Stimulated activated CD8-positive, alpha-beta memory T cell treated with anti-CD3 and anti-CD28 coated beads, Interleukin-7, amount 100 ng/mL, for 1 hour (primary cell): ENCODE measurements at places on chromosomes 4 and X.

DNA sequence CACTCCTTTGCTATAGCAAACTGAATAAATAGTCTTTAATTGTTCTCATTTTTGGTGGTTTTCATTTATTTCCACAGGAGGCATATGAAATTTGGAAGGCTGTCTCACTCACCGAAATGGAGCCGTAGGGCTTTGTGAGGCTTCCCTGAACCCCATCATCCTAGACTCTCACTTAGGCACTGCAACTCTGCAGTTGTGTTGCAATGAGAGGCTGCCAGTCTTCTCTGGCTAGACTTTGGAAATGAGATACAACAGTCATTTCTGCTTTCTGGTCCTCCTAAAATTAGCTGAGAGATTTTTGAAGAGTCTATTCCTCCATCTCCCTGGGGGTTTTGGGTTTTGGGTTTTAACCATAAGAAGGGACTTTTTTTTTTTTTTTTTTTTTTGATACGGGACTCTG is 146.5 kb downstream of the SH3BGRL start:
- no peak for DNase-seq

DNA sequence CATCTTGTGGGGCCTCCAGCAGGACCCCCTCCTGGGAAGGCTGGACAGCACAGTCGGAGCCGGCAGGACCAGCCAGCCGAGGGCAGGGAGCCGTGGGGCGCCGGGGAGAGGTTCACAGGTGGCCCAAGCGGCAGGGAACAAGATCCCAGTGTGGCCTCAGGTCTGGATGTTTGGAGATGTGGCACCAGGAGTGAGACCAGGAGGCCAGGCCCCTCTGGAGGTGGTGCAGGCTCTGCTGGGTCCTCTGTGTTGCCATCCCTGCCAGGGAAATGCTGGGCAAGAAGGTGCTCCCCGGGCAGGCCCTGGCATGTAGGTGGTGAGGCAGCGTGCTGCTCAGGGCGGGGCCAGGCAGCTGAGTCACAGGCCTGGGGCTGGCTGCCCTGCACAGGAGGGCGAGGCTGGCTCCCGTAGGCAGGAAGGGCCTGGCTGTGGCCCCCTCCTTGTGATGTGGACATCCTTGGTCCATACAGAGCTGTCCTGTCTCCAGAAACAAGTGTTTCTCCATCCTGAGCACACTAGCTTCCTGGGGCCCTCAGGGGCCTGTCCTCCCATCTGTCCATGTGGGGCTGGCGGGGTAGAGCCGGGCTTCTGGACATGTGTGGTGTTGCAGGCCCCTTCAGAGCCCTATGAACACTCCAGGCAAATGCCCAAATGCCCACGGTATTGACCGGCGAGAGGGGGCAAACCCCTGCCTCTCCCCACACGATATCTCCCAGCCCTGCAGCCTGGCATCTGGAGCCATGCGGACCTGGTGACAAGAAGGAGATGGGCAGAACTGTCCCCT is 4.8 kb upstream of the HGFAC start:
- no peak for DNase-seq

GRCh38 chrX:103330681-103331288 is 746 bp downstream of the TCEAL7 start:
- DNase-seq = no peak

DNA sequence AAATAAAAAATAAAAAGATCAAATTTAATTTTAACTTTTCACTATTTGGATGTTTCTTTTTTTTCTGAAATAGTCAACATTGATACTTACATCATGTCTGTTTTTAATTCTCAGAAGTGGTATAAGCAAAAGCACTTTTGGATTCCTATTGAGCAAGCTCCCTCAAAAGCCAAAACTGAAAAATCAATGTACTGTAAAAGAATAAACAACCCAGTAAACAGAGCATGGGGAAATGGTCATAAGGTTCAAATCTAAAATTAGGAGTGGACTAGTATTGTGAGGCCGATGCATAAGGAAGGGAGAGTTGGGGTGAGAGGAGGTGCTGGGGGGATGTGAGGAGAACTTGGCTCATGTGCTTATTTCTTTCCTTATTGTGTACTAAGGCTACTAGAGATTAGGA is 37.9 kb downstream of the NUDT6 start:
- DNase-seq = no peak

GRCh38 chrX:13377550-13377934 is 57.7 kb upstream of the ATXN3L start:
- DNase-seq = no peak

DNA sequence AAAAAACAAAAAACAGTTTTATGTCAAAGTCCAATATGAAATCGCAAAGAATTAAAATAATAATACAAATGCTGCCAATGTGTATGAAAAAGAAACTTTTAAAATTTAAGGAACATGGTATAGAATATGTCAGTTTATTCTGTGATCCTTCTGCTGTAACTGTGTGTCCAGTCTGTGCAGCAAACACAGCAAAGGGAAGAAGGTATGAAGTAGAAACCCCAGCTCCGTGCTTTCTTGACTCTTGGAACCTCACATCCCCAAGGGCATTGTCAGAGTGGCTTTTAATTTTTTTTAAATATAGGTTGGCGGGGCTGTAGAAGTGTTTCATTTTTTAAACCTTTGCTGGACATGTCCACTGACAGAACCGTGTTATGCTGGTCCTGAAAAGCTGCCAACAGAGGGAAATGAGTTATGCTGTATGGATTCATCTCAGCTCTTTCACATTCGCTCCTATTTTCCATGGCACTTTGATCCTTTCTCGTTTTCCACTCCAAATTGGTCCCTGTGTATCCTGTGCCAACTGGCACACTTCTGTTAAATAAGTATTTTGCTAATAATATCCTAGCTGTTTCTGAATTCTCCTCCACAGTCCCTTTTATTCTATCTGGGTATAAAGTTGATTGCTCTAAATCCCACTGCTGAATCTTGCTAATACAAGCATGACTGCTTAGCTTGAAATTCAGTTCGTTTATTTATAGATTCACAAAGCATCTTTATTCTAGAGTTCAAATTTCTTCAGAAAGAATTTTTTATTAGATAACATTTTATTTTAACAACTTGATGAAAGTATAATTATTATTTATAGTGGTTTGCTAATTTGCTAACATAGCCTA is 127.0 kb upstream of the DDIT4L start:
- no peak for DNase-seq

GRCh38 chrX:102976793-102977495 is 39.9 kb downstream of the RAB40AL start:
- no peak for DNase-seq

DNA sequence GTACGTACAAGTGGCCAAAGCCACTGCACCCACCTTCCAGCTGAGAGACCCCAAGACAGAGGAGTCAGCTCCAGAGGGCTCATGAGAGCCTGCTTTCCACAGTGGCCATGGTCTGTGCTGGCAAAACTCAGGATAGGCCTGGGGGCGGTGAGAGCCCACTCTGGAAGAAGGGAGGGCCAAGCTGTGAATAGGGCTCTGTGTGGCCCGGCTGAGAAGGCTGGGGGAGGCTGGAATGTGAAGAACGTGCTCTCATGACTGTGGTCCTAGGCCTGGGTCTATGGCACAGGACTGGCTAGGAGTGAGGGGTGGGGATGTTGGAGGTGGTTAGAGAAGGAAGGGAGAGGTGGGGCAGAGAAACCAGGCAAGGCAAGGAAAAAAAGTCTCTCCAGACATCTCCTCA is 13.3 kb downstream of the STARD8 start:
- DNase-seq = no peak

- no peak for DNase-seq
These were observed 181.5 kb downstream of the NSUN7 start for GRCh38 chr4:40931238-40931637.

GRCh38 chr4:141705747-141706377 is 69.5 kb downstream of the IL15 start:
- DNase-seq = no peak

DNA sequence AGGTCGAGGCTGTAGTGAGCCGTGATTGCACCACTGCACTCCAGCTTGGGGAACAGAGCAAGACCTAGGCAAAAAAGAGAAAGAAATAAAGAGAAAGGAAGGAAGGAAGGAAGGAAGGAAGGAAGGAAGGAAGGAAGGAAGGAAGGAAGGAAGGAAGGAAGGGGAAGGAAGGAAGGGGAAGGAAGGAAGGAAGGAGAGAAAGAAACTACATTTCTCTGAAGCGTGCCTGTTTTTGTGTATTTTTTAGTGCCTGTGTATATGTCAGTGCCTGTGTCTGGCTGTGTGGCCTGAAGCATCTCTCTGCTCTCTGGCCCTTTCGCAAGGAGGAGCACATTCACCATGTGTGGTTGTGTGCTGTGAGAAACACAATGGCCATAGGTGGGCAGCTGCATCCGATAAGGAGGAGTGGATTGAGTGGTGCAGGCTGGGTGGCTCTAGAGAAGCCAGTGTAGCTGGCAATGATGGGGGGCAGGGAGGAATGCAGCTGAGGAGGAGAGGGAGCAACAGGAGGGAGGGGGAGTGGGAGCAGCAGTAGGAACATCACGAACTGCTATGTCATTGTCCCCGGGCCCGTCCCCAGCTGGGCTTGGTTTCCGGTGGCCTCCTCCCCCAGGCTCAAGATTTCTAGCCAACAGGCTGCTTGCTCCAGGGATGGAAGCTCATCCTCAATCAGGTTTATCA is 11.4 kb downstream of the SYN1 start:
- no peak for DNase-seq

- DNase-seq = no peak
These were observed 16.3 kb downstream of the SPRY1 start for GRCh38 chr4:123412700-123413512.

DNA sequence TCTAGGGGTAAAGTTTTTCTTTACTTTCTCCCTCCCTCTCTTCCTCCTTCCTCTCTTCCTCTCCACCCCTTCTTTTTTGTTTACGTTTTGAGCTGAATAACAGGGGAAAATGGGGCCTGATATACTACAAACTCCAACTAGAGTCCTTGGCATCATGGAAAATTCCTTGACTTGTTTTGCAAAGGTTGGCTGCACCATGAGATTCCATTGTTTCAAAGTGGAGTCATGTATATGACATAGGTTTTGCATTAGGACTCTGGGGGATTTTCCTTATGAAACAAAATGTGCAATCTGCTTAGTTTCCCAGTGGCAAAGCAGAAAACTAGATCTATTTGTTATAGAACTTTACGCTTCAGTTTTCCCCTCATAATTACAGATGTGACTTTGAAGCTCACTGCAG is 233.5 kb upstream of the PGRMC2 start:
- DNase-seq = no peak

DNA sequence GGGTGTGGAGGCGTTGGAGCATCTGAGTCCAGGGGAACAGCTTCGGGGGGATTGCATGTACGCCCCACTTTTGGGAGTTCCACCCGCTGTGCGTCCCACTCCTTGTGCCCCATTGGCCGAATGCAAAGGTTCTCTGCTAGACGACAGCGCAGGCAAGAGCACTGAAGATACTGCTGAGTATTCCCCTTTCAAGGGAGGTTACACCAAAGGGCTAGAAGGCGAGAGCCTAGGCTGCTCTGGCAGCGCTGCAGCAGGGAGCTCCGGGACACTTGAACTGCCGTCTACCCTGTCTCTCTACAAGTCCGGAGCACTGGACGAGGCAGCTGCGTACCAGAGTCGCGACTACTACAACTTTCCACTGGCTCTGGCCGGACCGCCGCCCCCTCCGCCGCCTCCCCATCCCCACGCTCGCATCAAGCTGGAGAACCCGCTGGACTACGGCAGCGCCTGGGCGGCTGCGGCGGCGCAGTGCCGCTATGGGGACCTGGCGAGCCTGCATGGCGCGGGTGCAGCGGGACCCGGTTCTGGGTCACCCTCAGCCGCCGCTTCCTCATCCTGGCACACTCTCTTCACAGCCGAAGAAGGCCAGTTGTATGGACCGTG is 2.2 kb downstream of the AR start:
- DNase-seq = no peak

DNA sequence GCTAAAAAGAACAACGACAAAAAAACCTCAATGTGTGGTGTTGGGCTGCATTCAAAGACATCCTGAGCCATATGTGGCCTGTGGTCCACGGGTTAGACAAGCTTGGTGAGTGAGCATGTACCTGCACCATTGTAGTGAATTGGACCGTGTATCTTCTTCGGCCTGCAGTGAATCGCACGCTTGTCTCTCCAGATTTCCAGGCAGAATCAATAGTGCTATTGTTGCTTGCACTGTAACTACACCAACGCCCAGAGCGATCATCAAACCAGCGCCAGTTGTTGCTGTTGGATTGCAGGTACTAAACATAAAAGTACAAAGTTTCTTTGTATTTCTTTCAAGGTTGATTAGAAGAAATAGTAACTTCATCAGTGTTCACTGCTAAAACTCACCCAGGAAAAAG is 101.6 kb downstream of the HUWE1 start:
- no peak for DNase-seq

- no peak for DNase-seq
These were observed 16.1 kb upstream of the TBC1D14 start for GRCh38 chr4:6893449-6894085.

- no peak for DNase-seq
These were observed 73.9 kb downstream of the QRFPR start for GRCh38 chr4:121306931-121307330.

DNA sequence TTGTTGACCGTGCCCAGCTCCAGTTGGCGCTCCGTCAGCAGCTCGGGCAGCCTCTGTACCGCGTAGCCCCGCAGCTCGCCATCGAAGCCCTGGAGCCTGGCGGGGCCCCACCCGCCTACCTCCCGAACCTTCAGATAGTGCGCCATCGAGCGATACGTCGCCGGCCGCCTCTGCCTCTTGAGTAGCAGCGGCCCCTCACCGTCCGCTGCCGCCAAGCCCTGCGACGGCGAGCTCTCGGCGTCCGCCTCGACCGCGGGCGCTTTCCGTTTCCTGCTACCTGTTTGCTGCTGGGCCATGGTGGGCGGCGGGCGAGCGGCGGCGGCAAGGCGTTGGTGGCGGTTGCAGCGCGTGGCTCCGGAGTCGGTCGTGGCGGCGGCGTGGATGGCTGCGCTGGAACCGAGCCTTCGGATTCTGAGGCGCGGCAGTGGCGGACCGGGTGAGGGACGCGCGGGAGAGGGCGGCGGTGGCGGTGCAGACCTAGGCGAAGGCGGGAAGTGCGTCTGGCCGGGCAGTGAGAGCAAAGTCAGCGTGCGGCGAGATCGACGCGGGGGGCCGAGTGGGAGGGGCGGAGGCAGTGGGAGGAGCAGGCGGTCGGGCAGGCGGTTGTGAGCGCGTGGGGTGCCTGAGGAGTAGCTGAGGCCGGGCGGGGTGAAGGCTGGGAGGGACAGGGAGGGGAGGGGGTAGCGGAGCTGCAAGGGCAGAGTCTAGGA is at the start of gene DCAF12L1:
DCAF12L1 (minus strand) TSS at position 502 of the 710 bp plus-strand sequence; CDS start at position 296, 206 bp downstream.
- no peak for DNase-seq

DNA sequence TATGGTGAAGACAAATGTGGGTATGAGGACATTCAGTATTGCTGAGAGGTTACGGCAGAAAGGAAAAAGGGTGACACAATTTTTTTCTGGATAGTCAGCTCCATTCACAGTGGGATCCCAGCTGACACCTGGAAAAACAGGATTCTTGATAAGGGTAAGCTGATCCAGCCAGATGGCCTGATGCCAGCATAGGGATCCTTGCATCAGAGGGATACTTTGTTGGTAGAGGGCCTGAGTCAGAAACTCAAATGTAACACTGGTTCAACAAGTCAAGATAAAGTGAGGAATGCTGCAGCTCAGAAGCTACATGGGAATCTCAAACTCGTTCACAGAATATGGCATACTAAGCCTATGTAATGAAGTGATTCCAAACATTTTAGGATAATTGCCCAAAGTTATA is 726.7 kb downstream of the C4orf33 start:
- no peak for DNase-seq

GRCh38 chr4:11483046-11483445 is 54.4 kb upstream of the HS3ST1 start:
- DNase-seq = no peak
